ENCODE measurements at places on chromosomes 1 and 21.

GRCh38 chr1:180773210-180773865 is 139.4 kb upstream of the KIAA1614 start:
- no peak for DNase-seq

- DNase-seq = no peak
Observed at GRCh38 chr1:147297438-147297837, 55.0 kb downstream of the CHD1L start.

DNA sequence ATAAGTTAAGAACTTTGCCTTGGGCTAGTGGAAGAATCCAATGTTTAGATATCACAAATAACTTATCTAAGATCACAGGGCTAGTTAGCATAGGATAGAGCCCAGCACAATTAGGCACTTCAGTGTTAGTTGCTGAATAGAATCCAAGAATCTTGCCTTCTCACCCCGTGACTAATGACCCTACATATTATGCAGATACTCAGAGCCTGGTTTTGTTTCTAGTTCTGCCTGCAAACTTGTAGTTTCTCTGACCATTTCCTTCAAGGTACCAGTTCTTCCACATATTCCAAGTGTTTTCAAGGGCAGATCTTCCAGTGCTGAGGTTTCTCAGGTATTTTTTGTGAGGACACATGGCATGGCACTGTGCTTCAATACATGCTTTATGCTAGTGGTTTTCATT is 239.3 kb downstream of the KCNK2 start:
- no peak for DNase-seq

DNA sequence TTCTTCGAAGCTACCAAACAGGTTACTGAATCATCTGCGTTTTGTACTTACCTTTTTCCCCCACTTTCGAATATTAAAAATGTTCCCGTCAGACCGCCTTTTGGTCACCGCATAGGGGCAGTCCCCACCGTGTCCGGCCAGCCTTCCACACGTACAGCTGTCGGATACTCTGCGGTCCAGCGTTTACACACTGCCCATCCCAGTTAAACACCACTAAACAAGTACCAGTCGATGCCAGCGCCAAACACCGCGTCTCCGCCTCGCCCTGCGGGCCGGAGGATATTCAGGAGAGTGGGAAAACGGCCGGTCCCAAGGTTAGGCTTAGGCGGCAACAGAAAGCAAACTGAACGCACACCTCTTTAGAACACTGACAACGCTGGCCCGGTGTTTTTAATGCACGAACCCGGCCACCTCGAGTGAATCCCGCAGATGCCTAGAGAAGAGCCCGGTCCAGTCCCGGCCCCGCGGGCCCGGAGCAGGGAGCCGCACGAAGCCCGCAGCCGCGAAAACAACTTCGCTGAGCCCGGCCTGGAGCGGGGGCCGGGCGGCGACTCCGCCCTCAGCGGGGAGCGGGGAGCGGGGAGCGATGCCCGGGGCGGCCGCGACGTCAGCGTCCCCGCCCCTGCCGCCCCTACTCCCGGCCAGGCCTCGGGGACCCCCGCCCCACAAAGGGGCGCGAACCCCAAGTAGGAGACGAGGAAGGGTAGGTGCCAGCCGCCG is 730 bp upstream of the PHF13 start:
- peak; percentile 38 for DNase-seq

GRCh38 chr1:37699147-37699546 is 6.8 kb downstream of the CDCA8 start:
- no peak for DNase-seq

Data from COR-L47 (cell line).